ENCODE measurements at places on chromosomes 6 and 20.

- DNase-seq: peak; percentile 79
Observed at GRCh38 chr6:2971420-2972218, at the start of gene SERPINB6. Gene SERPINB6, minus strand, starts transcription at chr6:2971567. Its CDS starts 12,235 bp downstream, at chr6:2959332.

GRCh38 chr20:53191957-53192356 is 219.8 kb downstream of the TSHZ2 start:
- no peak for DNase-seq

GRCh38 chr6:97422171-97422570 is 139.2 kb upstream of the MMS22L start:
- no peak for DNase-seq

GRCh38 chr6:15102241-15102640 is 143.6 kb upstream of the JARID2 start:
- no peak for DNase-seq

- DNase-seq: peak; percentile 77
Observed at GRCh38 chr6:35139924-35140638, 1.1 kb downstream of the TCP11 start.

DNA sequence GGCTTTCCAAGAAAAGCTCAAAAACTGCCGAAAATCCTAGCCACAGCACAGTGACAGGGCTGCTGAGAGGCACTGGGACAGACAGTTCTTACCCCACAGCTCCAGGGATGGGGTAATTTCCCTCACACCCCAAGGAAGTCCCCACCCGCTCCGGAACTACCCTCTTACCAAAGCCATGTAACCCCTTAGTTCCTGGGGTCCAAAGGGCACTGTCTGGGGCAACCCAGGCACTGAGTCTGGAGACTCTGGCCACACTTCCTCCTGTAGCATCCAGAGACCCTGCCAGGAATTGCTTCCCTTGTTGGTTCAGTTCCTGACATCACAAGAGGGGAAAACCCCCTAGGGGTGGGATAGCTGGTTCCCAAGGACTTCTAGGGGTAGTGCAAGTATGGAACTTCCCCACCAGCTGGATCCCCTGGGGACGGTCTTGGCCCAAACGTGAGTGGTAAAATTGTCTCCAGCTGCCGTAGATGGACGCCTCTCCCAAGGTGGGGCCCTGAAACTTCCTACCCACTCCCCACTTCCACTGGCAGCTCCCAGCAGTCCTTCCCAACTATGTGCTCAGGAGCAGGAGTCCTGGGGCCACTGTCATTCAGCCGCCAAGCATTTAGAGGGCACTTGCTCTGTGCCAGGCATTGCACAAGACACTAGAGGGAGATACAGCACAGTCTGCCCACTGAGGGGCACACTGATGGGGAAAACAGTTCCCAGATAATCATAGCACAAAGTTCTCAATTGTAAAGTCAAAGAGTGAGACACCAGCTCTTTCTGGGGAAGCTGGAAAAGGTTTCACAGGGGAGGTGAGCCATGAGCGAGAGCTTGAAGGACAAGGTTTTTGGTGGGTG is 17.2 kb upstream of the HCK start:
- DNase-seq: peak; percentile 16

DNA sequence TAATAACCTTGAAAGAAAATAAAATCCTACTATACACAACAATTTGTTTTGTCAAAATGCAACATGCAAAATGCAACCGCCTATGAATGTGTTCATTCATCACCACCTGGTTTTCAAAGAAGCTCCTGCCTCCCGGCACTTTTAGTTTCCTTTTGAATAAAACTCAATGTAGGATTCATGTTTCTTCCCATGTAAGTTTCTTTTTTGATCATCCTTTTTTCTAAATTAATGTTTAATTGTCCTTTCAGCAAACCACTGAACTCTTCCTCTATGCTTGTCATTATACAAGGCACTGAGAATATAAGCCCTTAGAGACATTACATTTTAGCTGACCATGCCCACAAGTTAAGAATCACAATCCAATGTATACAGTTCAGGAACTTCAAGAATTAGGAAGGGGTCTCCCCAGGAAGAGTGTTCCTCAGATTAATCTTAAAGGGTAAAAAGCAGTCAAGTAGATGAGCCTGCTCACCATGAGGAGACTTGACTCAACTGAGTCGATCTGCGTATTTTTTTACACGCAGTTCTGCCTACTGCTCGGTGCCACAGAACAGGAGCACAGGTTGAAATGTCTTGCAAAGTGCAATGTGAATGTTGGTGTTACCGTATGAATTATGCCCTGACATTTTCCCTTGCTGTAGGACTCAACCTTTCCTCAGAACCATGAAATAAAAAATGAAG is 7.2 kb upstream of the THEMIS start:
- no peak for DNase-seq
